CD4-positive, alpha-beta T cell treated with Interleukin-4 for 1 hour (primary cell): ENCODE measurements at places on chromosomes 16 and 17.

DNA sequence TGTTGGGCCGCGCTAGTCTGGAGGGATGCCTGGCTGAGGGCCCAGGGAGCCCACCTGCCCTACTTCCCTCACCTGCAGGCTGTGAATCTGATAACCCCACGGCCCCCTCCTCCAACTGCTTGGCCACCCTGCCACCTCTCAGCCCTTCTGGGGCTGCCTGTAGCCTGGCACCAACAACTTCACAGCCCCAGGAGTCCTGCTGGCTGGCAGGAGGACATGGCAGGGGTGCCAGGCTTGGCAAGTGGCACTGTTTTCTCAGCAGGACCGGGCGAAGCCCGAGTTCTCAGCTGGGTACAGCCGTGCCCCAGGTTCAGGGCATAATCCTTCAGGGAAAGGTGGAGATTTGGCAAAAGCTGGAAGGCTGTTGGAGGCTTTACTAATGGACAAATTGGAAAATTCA is 129.6 kb downstream of the CMIP start:
- DNase-seq: no peak

DNA sequence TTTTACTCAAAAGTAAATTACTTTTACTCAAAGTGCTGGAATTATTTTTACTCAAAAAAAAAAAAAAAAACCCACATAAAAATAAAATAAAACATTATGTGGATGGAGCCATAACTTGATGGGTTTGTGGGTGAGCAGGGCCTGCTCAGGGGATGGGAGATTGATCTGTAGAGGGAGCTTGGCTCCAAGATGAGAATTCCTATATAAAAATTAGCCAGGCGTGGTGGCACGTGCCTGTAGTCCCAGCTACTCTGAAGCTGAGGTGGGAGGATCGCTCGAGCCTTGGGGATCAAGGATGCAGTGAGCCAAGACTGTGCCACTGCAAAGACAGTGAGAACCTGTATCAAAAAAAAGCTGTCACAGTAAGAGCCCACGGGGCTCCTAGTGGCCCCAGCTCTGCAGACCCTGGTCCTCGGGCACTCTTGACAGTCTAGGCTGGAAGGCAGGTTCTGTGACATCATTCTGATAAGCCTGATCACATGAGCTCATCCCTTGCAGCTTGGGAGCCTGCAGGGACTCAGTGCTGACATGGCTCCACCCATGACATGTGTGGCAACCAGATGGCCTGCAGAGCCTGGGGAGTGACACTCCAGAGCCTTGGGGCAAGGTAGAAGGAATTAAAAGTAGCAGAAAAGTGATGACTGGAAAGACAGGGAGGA is 42.5 kb downstream of the ST3GAL2 start:
- no peak for DNase-seq

- DNase-seq: peak; percentile 36
Measured at GRCh38 chr16:525520-526180, 1.9 kb upstream of the CAPN15 start.

DNA sequence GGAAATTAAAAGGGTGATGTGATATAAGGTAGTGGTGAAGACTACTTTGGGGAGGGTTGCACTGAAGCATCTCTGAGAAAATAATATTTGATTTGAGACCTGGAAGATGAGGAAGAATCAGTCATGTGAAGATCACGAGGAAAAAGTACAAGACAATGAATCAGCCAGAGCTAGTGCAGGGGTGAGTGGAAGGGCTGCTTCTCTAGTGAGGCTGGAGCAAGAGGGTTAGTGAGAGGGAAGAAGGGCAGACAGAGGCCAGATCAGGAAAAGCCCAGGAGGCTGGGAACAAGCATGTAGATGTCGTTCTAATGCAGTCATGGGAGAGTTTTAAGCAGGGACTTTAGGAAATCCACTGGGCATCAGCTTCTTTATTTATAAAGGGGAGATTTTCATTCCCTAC is 504.2 kb upstream of the SALL1 start:
- DNase-seq: no peak

DNA sequence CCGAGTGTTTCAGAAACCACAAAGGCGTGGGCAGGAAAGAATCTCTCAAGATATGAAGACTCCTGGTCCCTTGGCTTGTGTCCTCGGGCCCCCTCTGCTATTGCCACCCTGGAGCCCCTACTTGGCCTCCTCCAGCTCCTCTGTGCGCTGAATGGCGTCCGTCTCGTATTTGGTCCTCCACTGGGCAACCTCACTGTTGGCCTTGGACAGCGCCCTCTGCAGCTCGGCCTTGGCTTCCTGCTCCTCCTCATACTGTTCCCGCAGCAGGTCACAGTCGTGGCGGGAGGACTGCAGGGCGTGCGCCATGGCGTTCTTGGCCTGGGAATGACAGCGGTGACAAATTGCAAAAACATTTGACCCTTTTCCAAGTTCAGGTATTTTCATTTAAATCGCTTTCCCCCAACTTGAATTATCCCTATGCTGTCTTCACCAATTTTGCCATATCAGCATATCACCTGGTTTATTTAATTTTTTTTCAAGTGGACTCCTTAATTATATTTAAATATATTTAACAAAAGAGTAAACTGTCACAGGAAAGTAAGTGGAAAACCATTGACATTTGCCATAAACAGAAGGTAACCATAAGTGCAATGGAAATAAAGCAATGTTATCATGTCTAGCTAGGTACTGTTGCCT is 59.7 kb downstream of the MYH13 start:
- DNase-seq: no peak

GRCh38 chr16:85512808-85513115 is 100.4 kb upstream of the GSE1 start:
- DNase-seq: no peak

DNA sequence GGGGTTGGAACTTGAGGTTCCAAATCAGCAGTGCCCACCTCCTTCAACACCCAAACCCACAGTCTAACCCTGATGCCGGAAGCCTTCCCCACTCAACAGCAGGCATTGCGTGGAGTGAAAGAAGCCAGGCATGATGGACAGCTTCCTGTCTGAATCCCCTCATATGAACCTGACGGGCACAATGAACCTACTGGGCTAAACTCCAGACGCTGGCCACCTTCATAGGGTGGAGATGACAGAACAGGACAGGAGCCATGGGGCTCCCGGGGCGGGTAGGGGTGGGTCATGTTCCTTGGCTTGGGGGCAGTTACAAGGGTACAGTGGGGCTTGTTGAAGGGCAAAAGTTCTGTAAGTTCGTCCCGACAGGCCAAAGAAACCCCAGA is 460 bp upstream of the HSBP1 start:
- DNase-seq: no peak

- DNase-seq: no peak
Measured at GRCh38 chr17:40850293-40850972, 16.6 kb downstream of the KRT12 start.

- DNase-seq: no peak
Measured at GRCh38 chr17:1592751-1593629, 30.4 kb upstream of the PITPNA start.

DNA sequence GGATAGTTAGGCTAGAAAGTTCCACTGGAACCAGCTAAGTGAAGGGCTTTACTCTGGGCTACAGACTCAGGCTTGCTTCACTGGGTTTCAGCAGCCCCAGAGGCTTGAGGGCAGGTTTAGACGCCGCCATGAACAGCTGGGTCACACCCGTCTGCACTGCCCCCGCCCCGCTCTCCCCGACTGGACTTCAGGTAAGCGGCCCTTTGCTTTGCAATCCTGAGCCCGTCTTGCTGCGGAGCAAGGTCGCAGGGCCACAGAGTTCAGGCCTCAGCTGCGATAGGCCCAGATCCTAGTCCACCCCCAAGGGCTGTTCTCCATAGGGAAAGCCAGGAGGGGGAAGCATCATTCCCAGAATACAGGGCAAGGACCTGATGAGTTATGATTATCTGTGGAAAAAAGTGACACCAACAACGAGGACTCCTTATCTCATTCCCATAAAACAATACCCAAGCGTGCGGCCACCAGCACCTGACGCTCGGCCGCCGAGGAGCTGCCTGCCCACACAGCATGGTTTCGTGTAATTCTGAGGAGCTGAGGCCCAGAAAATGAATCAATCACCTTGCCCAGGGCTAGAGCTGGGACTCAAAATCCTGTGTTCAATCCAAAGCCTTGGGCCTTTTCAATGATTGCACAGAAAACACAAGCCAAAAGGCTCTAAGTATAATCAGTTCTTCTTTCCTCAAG is 20.4 kb downstream of the MEAK7 start:
- DNase-seq: no peak

GRCh38 chr16:89020068-89020924 is 43.3 kb upstream of the CBFA2T3 start:
- no peak for DNase-seq

DNA sequence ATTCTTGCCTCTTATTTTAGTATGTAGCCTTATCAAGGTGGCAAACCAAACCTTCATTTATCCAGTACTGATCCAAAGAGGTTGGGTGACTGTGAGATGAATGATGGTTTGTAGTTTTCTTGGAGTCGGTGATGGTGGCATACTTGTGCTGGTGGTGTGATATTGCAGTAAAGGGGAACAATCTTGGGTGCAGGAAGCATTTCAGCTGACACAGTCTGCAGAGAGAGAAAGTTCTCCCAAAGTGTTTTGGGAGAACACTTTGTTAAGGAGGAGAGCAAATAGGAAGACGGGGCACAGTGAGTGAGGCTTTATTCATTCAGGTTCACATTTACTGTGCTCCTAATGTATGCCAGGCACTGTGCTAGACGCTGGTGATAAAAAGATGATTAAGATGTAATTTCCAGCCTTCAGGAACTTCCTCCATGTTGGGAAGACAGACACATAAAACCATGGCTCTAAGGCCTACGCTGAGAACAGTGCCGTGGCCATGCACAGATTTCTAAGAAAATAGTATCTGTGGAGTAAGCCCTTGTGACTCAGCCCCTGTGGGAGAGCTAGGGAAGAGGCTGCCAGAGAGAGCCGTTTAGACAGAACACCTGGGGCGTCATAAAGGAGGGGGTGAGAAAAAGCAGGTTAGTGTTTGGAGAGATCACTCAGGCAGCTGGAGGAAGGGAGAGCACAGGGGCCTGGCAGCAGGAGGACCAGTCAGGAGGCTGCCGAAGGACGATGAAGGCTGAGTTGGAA is 13.8 kb downstream of the HEATR3 start:
- DNase-seq: no peak

DNA sequence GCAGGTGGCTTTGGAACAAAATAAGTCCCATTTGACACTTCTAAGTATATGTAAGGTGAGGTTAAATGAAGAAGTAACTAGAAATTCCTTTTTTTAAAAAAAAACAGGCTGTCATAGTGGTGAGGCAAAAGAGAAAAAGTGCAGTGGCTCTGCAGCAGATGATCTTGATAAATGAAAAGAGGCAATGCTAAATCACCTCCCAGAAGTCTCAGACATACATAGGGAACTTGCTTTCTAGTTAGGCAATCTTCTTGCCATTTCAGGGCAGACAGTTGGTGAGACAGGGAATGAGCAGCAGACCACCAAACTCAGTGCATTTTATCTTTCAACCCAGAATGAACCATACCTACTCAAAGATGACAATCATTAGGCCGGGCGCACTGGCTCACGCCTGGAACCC is 90.8 kb downstream of the MYO1D start:
- DNase-seq: no peak

GRCh38 chr17:37756051-37756450 is 11.2 kb upstream of the HNF1B start:
- no peak for DNase-seq

DNA sequence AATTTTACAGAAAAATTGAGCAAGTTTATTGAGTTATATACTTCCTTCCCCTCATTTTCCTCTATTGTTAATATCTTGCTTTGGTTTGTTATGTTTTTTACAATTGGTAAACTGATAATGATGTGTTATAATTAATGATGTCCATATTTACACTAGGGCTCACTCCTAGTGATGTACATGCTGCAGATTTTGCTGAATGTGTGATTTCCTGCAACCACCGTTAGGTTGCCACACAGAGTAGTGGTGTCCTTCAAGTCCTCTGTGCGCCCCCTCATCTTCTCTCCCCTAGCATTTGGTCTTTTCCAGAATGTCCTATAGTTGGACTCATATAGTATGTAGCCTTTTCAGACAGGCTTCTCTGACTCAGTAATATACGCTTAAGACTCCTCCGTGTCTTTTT is 167.5 kb downstream of the RPTOR start:
- no peak for DNase-seq

- DNase-seq: no peak
Measured at GRCh38 chr17:50080827-50081226, 14.3 kb upstream of the PDK2 start.

- no peak for DNase-seq
Measured at GRCh38 chr16:27413956-27414355, 12.0 kb downstream of the IL21R start.

- no peak for DNase-seq
Measured at GRCh38 chr17:4444782-4445473, 11.2 kb downstream of the SPNS3 start.

DNA sequence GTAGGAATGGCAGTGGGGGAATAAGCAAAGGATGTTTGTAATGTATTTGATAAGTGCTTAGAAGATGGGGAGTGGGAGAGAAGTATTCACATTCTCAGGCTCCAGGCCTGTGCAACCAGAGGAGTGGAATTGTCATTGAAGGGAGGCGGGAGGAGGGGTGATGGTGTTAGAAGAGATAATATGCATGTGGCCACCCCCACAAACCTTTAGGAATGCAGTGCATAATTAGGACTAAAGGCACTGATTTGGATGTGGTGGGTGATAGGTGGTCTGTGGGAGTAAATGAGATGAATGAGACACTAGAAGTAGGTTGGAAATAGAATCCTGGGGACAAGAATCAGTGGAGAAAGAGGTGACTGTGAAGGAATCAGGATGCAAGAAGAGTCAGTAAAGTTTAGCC is 27.1 kb downstream of the UTP18 start:
- no peak for DNase-seq

DNA sequence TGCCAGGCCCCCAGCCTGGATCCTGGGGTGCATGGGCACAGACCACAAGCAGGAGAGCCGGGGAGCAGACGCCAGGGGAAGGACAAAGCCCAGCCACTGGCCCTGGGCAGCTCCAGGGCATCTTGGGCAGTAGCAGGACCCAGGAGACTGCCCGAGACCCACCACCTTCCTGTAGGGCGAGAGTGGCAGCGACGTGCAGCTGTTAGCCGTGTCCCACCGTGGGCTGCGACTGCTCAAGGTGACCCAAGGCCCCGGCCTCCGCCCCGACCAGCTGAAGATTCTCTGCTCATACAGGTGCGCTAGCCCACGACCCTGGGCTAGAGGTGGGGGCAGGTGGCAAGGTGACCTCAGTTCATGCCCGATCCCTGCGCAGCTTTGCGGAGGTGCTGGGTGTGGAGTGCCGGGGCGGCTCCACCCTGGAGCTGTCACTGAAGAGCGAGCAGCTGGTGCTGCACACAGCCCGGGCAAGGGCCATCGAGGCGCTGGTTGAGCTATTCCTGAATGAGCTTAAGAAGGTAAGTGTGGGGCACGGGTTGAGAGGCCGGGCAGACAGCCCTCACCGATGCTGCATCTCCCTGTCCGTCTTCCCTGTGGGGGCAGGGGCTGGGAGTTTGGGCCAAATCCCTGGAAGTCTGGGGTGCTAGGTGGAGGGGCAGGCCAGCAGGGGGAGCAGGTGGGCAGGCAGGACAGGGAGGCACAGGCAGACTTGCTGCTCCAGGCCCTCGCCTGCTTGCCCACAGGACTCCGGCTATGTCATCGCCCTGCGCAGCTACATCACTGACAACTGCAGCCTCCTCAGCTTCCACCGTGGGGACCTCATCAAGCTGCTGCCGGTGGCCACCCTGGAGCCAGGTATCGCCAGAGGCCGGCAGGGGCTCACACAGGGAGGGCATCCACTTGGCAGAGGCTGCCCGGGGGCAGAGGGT is 13.5 kb upstream of the SMIM5 start:
- DNase-seq: no peak

- DNase-seq: no peak
Measured at GRCh38 chr17:61464843-61465180, 12.6 kb downstream of the TBX4 start.
